ENCODE measurements at places on chromosomes 7 and 10.
A peak's percentile ranks its signal among the peaks of the same experiment; 100 is the strongest.

DNA sequence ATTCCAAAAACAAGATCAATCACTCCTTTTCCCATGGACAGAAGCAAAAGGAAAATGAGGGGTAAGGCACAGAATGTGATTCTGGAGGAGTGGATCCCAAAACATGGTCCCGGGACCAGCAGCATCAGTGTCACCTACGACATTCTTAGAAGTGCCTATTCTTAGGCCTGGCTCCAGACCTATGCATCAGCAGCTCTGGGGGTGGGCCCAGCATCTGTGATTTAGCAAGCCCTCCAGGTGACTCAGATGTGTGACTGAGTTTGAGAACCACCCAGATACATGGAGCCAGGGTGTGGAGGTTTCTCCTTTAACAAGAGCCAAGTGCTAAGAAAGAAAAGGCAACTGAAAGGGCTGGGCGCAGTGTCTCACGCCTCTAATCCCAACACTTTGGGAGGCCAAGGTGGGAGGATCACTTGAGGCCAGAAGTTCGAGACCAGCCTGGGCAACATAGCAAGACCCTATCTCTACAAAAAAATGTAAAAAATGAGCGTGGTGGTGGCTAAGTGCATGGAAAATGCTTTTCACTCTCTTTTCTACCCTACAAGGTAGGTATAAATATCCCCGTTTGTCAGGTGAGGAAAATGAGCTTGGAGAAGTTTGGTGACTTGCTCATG is 17.1 kb upstream of the ARPC1A start:
- DNase-seq, result no peak

DNA sequence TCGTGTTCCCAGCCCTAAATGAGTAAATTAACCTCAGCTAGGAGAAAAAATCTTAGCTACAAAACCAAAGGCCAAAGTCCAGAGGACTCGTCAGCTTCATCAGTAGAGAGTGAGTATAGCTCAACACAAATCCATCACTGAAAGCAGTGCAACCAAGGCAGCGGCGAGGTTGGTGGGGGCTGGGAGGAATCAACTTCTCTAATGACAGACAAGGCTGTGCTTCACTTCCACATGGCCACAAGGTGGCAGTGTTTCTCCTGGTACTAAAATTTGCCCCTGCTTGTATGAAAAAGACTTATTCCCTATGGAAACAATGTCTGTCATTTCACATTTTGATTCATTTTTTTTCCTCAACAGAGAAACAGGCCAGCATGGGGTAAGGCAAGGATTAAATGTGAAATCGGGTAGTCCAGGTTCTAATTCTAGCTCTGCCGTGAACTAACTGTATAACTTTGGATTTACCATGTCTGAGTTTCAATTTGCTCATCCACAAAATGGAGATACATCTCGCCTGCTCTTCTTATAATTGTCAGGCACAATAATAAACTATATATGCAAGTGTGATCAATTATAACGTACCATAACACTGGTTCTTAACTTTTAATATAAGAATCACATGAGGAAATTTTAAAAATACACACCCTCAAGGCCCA is 39.3 kb downstream of the FAS start:
- peak; percentile 28 for DNase-seq

DNA sequence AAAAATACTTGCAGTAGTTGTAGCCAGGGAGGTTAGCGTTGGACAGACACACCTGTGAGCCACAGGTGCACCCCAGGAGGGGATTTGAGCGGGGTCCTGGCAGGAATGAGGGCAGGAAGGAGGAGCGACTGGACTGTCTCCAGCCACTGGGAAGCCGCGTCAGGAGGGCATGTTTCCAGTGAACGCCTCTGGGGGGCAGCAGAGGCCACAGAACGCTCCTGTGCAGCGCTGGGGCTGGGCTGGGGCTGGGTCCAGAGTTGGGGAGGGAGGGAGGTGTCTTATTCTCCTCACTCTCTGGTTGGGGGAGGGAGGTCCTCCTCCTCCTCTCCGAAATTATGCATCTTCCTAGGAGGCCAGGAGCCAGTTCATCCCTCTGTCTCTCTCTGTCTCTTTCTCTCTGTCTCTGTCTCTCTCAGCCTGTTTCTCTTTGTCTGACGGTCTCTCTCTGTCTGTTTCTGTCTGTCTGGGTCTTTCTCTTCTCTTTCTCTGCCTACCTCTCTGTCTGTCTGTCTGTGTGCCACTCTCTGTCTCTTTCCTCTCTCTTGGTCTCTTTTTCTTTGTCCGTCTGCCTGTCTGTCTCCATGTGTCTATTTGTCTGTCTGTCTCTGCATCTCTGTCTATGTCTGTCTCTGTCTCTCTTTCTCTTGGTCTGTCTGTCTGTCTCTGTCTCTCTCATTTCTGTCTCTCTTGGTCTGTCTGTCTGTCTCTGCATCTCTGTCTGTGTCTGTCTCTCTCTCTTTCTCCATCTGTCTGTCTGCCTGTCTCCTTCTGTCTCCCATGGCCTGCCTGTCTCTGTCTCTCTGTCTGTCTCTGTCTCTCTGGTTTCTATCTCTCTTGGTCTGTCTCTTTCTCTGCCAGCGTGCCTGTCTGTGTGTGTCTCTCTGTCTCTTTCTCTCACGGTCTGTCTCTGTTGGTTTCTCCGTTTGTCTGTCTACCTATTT is 9.9 kb upstream of the PSMG3 start:
- peak; percentile 51 for DNase-seq

GRCh38 chr10:14884082-14884481 is 5.4 kb downstream of the SUV39H2 start:
- DNase-seq, result no peak

GRCh38 chr10:59626523-59626869 is 83.2 kb downstream of the SLC16A9 start:
- DNase-seq, result no peak

DNA sequence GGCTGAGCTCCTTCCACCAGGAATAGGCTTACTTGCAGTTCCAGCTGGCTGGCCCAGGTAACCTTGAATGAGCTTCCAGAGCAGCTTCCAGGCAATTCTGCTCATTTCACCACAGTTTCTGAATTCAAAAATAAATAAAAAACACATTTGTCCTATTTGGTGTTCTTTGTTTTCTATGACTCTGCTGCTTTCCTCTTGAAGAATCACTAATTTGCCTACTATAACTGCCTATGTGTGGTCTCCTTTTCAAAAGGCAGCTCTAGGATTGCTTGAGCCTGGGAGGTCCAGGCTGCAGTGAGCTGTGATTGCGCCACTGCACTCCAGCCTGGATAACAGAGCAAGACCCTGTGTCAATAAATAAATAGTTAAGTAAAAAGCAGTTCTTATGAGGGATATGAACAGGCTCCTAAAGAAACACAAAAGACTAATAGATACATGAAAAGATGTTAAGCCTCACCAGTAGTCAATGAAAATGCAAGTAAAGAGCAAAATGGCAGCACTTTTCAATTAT is 19.5 kb upstream of the TNPO3 start:
- DNase-seq, result no peak

GRCh38 chr7:102417105-102417504 is 16.3 kb upstream of the ORAI2 start:
- no peak for DNase-seq

GRCh38 chr7:150520145-150520544 is 5.5 kb downstream of the GIMAP7 start:
- no peak for DNase-seq

DNA sequence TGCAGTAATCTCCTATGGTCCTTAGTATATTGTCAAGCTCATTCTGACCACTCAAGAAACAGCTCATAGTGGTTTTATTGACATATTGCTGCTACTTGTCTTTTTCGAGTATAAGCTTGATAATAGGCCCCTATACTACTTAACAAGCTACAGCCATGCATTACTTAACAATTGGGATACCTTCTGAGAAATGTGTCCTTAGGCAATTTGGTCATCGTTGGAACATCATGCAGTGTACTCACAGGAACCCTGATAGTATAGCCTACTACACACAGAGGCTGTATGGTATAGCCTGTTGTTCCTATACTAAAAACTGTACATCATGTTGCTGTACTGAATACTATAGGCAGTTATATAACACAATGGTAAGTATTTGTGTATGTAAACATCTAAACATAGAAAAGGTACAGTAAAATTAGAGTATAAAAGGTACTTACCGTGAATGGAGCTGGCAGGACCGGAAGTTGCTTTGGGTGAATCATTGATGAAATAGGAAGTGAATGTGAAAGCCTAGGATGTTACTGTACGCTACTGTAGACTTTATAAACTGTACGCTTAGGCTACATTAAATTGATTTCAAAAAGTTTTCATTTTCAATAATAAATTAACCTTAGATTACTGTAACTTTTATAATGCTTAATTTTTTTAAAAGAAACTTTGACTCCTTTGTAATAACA is 160.9 kb downstream of the LRRC4 start:
- DNase-seq, result no peak

- DNase-seq, result no peak
Measured at GRCh38 chr10:102341038-102341688, 54.3 kb upstream of the NFKB2 start.

DNA sequence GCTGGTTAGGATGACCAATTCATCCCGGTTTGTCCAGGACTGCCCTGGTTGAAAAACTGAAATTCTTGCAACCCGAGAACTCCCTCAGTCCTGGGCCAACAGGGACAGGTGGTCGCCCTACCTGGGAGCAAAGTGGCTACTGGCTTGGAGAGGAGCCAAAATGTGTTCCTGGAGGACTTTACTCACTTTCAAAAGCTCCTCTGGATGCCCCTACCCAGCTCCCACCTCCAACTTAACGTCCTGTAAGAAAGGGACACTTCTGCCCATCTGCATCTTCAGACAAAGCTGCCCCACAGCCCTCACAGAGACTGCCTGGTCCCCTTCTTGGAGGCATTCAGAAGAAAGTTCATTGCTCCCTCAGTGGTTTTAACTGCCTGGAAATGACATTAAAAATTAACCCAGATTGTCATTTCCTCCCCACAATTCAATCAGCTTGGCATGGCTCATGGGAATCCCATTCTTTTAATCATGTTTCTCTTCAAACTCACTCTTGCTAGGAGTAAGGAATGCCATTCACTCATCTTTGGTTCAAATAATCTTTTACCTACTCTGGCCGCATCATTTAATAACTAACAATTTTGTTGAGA is 24.0 kb upstream of the HSPA12A start:
- DNase-seq, result no peak

GRCh38 chr7:2175514-2175913 is 57.2 kb downstream of the MAD1L1 start:
- no peak for DNase-seq

- peak; percentile 35 for DNase-seq
Measured at GRCh38 chr7:74417419-74417971, 36.2 kb upstream of the GTF2IRD1 start.

- no peak for DNase-seq
Measured at GRCh38 chr7:108002726-108003598, at the start of gene LAMB1. Gene LAMB1 (minus strand): TSS chr7:108003161. CDS start chr7:108002885, 276 bp downstream.

DNA sequence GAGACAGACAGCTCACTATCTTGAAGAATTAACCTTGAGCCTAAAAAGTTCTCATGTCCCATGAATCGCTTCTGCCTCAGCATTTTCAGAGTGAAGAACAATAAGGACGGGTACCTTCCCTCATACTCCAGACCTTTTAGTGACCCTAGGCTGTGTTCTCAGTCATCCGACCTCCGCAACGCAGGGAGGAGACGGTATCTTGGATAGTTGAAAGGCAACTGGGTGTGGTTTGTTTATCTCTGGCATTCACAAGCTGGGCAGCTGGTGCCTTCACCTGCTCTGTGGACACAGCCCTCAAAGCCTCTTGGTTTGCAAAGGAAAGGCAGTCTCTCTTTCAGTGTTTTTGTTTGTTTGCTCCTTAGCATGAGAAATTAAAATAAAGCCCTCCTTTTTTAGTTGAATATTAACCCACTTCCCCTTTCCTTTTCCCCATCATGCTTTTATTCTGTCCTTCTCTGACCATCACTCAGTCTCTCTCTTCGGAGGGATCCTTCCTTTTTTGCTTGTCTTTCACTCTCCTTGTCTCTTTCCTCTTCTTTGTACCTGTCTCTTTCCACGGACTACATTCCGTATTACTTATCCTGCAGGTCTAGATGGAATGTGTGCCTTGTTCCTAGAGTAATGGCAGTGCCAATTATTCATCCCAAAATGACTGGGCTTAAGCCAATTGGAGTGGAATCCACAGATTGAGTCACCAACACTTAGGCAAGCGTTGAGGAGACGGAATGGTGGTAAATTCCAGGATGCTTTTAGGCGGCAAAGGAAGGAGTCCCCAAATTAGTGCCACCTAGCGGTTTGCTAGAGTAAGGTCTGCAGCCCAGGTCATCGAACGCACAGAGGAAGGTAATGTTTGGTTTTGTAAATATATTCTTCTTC is 45.8 kb downstream of the PRR15 start:
- DNase-seq, result no peak

DNA sequence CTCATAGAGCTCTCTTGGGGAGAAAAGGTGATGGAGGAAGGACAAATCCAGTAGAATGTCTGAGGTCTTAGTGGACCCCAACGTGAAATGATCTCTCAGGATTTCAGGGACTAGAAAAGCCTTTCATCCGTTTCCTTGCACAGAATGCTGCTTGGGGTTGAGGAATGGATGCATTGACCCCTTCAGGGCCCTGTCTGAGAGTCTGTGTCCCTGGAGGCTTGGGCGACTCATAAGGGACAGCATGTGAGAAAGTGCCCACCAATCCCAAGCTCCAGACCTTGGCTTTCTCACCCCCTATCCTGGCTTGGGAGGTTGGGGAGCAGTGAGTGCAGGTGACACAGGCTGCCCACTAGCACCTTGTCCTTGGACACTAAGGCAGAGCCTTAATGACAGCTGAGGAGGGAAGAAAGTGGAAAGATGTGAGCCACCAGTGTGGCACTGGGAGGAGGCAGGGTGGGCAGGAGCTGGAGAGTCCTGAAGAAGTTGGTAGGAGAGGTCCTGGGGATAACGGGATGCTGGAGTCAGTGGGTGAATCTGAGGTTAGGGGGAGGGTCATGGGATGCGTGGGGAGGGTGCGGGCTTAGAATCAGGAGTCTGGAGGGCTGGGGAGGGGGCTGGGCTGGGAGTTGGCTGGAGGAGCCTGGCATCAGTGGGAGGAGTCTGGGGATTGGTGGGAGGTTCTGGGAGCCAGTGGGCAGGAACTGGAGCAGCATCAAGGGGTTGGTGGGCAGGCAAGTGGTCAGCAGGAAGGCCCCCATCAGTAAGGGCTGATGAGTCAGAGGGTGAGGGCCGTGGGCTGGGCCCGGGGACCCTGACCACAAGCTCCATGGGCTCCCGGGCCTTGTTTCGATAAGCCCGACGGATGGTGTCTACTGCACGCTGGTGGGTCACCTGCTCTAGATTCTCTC is 8.6 kb downstream of the LZTS2 start:
- DNase-seq, result no peak

- DNase-seq, result no peak
Measured at GRCh38 chr10:77526868-77527617, 110.6 kb downstream of the KCNMA1 start.

DNA sequence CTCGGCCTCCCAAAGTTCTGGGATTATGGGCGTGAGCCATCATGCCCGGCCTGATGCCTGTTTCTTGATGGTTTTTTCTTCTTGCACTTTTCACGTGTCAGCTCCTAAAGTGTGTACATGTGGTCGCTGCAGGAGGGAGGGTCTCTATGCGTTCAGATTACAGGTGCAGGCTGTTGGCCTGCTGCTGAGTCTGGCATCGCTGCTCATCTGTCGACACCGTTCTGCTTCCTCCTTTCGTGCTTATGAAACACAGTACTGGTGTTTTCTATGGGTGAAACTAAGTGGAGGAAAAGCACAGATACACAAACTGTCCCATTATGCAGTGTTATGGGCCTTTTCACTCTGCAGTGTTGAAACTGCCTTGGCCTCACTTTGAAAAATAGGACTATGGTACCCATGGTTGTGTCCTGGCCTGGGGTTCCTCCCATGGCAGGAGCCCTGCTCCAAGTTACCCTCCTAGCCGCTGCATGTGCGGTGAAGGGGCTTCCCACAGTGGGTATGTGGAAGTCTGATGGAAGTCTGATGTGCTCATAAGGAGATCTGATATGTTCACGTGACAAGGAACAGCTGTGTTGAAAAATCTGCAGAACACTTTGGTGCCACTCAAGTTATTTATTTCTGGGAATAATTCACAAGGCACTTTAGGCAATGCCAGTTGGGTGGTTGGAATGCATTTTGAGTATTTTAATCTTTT is 23.5 kb downstream of the OGDH start:
- DNase-seq, result no peak
